ENCODE measurements at places on chromosomes 2 and 18.

- DNase-seq: no peak
These were observed 127.5 kb downstream of the CD8B2 start for GRCh38 chr2:106614511-106615291.

GRCh38 chr2:118669654-118670053 lies 177.8 kb downstream of the EN1 start:
- no peak for DNase-seq

DNA sequence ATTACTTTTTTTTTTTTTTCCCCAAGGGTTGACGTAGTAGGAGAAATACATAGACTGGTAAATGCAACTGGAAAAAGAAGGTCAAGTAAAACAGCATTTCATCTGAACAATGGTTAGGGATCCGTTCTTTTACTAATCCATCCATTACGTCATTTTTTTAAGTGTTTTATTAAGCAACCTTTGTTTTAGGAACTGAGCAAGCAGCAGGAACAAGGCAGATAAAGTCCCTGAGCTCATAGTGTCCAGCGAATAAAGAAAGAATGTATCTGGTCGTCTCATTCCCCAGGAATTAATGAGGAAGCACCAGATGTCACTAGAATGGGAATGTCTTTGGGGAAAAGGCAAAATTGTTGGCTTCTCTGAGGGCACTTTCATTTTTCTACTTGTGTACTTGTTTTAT lies 842.4 kb downstream of the TDRD15 start:
- DNase-seq: no peak

GRCh38 chr18:22703883-22704585 lies 229.1 kb upstream of the RBBP8 start:
- no peak for DNase-seq

DNA sequence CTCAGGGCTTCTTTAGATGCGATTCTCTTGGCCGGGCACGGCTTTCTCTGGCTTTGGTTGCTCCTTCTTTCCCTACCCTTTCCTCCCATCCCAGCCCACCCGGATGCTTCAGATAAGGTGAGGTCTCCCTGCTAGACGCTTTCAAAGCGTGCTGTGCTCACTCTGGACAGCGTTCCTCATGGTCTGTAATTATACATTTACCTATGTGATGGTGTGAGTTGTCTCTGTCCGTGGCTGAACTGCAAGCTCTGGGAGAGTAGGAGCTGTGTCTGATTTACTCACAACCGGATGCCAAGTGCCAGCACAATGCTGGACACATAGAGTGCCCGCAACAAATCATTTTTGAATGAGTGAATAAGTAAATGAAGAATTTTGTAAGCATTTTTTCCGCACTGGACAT lies 26.8 kb upstream of the PNPT1 start:
- DNase-seq: no peak

DNA sequence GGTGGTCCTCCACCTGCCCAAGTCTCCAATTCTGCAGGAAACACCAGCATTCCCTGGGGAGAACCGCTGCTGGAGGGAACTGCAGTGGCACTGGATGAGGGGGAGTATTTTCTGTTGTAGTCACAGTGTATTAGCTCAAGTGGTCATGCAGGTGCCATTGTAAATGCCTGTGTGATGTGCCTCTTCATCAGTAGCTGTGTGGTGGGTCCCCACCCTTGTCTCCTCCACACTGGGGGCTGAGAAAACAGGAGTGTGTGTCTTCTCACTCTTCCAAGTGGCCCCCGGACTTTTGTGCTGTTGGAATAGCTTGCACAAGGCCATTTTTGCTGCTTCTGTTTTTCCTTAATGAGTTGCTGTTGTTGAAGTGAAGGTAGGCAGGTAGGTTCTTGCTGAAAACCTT lies 8.7 kb downstream of the NCK2 start:
- DNase-seq: no peak

GRCh38 chr2:157339965-157340655 lies 14.5 kb upstream of the ERMN start:
- DNase-seq: no peak

GRCh38 chr2:100427627-100428258 lies 10.3 kb upstream of the CHST10 start:
- DNase-seq: no peak

DNA sequence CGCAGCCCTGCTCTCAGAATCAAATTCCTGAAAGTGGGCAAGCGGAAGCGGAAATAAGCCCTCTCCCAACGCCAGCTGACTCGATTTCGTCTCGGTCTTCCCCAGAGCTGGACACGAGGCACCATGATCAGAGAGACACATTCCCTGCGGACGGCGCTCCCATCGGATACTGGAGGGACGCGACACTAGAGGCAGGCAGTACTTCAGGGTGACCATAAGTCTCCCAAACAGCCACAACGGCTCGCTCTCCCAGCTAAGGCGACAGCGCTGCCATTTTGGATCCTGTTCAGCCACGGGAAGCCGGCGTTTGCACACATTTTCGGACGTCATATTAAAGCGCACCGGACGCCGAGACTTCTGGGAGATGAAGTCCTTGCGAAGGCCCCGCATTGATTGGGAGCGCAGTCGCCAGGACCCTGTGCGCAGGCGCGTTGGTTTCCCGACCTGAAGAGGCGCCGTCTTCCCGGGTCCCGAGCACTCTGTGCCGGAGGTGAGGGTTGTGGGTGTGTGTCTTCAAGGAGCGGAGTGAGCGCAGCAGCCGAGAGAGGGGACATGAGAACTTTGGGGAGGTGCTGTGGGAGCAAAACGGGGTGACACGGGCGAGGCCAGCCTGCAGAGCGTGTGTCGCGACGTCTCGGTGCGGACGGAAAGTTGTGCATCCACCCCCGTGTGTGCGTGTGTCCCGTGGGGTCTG lies at the start of gene ZNF2:
Gene ZNF2 (plus strand): TSS at position 439 of the 694 bp plus-strand sequence. CDS start 10,418 bp downstream, outside the sequence.
- peak; percentile 92 for DNase-seq

- no peak for DNase-seq
These were observed 6.0 kb upstream of the NCK2 start for GRCh38 chr2:105738658-105739241.

GRCh38 chr2:119259296-119259860 lies 35.7 kb downstream of the STEAP3 start:
- no peak for DNase-seq

DNA sequence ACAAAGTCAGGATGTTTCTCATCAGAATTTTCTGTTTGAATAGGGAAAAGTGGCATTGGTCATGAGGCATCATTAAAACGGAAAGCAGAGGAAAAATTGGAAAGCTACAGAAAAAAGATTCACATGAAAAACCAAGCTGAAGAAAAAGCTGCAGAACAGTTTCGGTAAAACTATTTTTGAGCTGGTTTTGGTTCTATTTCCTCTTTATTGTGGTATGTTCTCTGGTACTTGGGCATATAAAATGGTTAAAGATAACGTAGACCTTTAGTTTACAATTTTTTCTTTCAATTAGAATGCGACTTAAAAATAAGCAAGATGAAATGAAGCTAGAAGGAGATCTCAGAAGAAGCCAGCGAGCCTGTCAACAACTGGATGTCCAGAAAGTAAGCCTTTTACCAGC lies 7.6 kb downstream of the GPATCH11 start:
- DNase-seq: no peak

DNA sequence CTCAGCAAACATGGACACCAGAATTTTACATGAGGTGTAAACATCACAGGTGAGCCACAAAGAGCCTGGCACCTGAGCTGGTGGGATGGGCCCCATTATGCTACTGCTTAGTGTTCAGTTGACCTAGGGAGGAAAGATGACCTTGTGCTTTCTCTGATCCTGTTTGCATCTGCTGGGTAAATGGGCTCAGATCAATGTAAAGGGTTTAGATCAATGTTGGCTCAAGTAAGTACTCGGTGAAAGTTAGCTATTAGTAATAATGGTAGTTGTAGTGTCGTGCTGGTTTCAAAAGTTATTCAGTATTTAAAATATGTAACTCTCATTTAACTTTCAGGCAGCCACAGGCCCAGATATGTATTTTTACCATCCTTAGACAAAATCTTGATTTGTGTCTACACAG lies 19.8 kb downstream of the ABHD3 start:
- no peak for DNase-seq
